ENCODE measurements at places on chromosomes 2 and 18. TPM values are rescaled to one million over a fixed set of nuclear protein-coding genes. Genes with fewer than 3 reads are reported as not detected.

DNA sequence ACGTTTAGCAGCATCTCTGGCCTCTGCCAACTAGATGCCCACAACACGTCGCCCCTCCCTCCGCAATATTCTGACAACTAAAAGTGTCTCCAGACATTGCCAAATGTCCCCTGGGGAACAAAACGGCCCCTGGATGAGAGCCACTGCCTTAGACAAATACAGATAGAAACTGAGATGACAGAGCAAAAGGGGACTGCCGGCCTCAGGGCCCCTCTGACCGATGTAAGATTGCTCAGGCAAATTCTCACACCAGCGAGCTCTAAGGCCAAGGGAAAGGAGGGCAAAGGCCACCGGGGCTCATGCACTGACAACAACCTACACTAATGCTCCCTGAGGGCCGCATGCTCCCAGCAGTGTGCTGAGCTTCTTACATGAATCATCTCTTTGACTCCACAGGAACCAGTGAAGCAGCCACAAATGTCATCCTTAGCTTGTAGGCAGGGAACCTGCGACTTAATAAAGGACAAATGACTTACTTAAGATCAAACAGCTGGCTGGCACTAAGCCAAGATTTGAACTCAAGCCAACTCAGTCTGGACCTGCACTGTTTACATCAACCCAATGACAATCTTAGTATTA, 228.5 kb downstream of the TTC32 start:
- peak; percentile 33 for DNase-seq

Gene TRIM54
- 0.36 TPM for polyA plus RNA-seq

Gene DGUOK
- polyA plus RNA-seq, result 130 TPM

Gene TTC27
- polyA plus RNA-seq, result 14.4 TPM

DNA sequence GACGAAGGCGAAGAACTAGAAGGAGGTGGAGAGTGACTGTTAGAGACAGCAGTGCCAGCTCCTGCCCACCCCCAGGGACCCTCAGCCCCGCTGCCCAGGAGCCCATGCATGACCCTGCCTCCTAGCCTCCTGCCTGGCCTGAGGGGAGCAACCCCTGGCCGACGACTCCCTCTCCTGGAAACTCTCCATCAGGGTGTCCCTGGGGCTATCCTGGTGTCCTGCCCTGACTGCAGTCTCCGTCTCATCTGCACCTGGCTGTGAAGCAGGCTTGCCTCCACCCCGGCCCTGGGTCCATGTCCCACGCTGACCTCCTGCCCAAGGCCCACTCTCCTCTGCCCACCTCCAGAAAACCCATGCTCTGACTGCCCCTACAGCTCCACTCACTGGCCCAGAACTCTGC, 120.2 kb downstream of the RPIA start:
- no peak for DNase-seq

GRCh38 chr2:167652401-167652800, 595.0 kb downstream of the STK39 start:
- no peak for DNase-seq

Gene MCFD2
- 123 TPM for polyA plus RNA-seq

Gene OTOS
- polyA plus RNA-seq, result not detected

Gene SOCS6
- 12.1 TPM for polyA plus RNA-seq

- DNase-seq, result no peak
These were observed 16.4 kb upstream of the IL1RL1 start for GRCh38 chr2:102294802-102295489.

Gene SERPINB13
- polyA plus RNA-seq, result not detected

DNA sequence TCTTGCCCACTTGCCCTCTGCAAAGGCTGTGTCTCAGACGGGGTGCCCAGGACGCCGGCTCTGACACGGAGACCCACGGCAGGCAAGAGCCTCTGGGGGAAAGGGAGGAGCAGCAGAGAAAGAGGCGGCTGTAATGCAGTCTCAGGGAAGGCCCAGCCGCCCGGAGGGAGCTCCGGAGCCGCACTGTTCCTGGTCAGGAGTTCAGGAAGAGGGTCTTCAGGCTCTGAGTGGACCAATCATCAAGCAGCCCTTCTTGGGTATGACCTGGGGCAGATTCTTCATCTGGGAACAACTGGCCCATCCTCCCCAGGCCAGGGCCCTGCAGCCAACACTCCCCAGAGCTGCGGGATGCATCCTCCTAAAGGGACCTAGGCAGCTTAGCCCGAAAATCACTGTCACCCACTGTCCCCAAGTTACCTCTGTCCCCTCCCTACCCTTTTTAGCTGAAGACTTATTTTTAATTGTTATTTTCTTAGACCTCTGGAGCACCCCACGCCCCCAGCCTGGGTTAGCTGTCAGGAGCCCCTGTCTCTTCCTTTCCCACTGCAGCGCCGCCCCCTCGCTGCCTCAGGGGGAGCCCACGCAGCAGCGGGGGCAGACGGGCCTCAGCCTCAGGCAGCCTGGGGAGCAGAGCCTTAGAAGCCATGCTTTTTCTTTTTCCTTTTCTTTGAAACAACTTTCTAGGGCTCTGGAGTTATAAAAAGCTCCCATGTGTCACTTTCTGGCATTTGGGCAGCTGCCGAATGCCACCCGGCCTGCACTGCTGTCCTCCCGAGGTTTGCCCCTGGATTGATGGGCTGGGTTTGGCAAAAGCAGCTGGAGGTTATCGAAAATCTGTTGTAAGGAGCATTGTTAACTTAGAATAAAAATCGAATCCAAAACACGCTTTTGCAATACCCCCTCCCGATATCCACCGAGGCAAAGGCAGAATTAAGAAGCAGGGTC, 644 bp upstream of the NEU2 start:
- DNase-seq, result no peak

DNA sequence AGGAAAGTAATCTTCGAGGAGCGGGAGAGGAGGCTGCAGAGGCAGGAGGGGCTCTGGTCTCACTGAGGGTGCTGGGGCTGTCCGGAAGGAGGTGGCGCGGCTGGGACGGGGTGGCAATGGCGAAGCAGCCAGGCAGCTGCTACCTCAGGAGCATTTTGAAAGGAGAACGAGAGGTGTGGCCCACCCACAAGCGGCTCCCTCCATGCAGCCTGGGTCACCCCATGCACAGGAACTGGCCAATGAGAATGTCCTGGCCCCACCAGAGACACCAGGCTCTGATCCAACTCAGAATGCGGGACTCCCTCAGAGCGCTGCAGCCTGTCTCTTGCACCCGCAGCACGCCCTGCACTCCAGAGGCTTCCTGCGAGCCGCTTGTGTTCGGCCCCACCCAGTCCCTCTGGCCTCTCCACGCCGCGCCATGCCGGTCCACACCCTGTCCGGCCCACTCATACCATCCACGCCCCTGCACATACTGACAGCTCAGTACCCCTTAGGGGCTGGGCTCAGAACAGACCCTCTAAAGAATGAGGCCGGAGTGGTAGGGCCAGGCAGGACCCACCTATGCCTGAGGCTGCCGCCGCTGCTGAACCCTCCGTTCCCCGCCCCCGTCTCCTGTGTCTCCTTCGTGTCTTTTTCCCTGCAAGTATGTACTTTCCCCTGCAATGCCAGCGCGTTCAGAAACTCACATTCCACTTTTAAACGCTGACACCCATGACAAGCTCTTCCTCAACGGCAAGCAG, 6.4 kb upstream of the BOK start:
- no peak for DNase-seq

DNA sequence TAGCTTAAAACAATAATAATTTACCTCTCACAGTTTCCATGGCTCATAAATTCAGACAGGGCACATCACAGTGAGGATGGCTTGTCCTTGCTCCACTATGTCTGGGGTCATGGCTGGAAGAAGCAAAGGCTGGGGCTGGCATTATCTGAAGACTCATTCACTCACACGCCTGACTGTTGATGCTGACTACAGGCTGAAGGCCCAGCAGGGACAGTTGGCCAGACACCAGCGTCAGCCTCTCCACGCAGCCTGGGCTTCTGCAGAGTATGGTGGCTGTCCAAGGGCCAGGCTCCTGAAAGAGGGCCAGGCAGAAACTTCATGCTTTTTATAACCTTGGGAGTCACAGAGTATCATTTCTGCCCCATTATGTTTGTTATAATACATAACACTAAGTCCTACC, 33.4 kb downstream of the YPEL5 start:
- DNase-seq, result no peak

DNA sequence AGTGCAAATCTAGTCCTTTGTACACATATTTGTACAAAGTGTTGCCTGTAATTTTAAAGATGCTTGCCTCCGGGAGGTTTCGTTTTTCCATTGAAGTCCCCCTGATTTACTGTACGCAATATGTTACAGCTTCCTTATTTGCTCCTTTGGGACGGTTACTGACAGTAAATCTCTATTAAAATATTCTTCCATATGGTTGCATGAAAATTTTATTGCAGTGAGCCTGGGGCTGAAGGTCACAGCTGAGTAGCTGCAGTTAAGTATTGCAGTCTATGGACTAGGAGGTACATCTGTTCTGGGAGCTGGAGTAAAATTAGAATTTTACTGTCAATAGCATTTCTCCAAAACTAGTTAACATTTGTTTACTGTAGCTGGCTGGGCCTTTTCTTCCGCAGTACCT, 119.2 kb downstream of the ETAA1 start:
- no peak for DNase-seq

Gene DAW1
- polyA plus RNA-seq, result 1.2 TPM

- DNase-seq, result no peak
These were observed 256.1 kb downstream of the PAX3 start for GRCh38 chr2:222042666-222043065.

Gene KCNK3
- polyA plus RNA-seq, result 0.16 TPM

DNA sequence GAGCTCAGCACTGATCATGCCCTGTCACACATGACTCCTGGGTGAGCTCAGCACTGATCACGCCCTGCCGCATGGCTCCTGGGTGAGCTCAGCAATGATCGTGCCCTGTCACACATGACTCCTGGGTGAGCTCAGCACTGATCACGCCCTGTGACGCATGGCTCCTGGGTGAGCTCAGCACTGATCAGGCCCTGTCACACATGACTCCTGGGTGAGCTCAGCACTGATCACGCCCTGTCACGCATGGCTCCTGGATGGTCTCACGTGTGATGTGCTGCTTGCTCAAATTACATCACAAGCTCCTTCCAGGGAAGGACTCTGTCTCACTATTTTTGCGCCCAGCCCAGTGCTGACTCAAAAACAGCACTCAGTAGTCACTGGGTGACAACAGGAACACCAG, 258.0 kb downstream of the HDAC4 start:
- no peak for DNase-seq

Gene PFN4
- 0.61 TPM for polyA plus RNA-seq

Gene CDKL4
- 0.60 TPM for polyA plus RNA-seq

DNA sequence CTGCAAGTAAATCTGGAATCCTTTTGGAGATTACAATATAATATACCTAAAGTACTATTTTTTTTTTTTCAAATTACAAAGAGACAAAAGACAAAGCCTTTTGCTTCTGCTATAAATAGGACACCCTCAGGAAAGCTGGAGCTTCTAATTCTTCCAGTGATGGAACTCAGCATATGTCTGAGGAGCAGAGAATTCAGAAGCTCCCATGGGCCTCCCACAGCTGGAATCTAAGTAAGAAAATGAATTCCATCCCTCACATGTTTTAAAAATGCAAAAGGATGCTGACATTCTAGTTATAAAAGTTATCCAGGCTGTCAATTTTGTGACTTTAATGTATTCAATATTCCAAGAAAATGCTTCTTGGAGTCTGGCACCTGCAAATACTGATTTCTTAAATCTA, 571.3 kb upstream of the LRRTM4 start:
- DNase-seq, result no peak

Gene LDLRAD4
- polyA plus RNA-seq, result 0.32 TPM

DNA sequence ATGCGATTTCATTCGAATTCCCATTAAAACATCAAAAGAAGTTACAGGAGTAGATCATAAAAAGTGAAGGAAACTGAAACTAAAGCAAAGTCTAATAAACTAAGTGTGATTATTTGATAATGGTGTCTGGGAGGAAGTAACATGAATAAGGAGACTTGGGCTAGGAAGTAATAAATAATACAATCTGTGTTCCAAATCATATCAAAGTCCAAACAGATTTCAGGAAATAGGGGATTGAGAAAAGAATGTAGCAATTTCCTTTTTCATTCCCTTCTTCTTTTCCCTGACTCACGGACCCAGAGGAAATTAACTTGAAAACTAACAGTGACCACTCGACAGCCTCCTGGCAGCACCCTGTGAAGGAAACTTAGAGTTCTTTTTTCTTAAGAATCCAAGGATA, 758.4 kb upstream of the GCFC2 start:
- no peak for DNase-seq

Gene UPP2
- not detected for polyA plus RNA-seq
